ENCODE measurements at places on chromosomes 5 and 9. TPM values are rescaled to one million over a fixed set of nuclear protein-coding genes. Genes with fewer than 3 reads are reported as not detected.

CDH6 gene
- 0.09 TPM for total RNA-seq

PCDHGA11 gene
- not detected for total RNA-seq

ABLIM3 gene
- 19.6 TPM for total RNA-seq

PCDHGC3 gene
- total RNA-seq, result 6.7 TPM

IQGAP2 gene
- total RNA-seq, result 2.6 TPM

PRDM9 gene
- not detected for total RNA-seq

CATSPER3 gene
- 0.22 TPM for total RNA-seq

ADRA1B gene
- total RNA-seq, result 20.4 TPM

PCDHA12 gene
- 3.2 TPM for total RNA-seq

CARD9 gene
- total RNA-seq, result 0.90 TPM

PBX3 gene
- total RNA-seq, result 11.6 TPM
